PC-3 (cell line): ENCODE measurements at places on chromosomes 16 and 17. TPM values are rescaled to one million over a fixed set of nuclear protein-coding genes. Genes with fewer than 3 reads are reported as not detected.

The NLE1 gene
- total RNA-seq = 18.6 and 33.5 TPM in 2 replicates

DNA sequence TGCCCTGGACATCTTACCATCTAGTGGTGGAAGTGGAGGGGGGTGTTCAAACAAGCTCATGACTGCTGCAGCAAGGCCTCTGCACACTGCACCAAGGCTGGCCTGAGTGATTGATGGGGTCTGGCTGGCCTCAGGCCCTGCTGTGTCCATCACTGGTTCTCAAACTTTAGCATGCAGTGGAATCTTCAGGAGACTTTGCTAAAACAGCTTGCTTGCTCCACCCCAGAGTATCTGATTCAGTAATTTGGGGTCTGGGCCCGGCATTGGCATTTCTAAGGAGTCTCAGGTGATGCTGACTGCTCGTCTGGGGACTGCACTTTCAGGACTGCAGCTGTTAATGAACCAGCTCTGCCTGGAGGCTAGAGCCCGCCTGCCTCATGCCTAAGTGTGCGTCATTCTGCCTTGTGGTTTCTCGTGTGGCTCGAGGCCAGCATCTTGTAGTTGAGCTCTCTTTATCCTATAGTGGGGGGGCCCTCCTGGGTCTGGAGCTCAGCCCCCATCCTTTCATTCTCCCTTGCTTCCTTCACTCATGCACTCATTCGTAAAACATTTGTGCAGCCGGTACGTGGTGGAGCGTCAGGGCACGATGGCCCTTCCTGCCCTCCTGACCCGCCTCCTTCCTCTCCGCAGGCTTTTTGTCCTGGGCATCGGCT is 4.1 kb downstream of the MGAT5B start:
- DNase-seq = peak; percentile 98

The HCRT gene
- total RNA-seq = not detected in 2 replicates

- DNase-seq = no peak
These were observed 9.9 kb downstream of the CENPX start for GRCh38 chr17:82012640-82013295.

- DNase-seq = peak; percentile 66
These were observed 763 bp upstream of the ACTG1 start for GRCh38 chr17:81513372-81513752.

GRCh38 chr17:44820631-44821212 is 9.4 kb downstream of the GJC1 start:
- DNase-seq = peak; percentile 95

- no peak for DNase-seq
These were observed 120.6 kb downstream of the COPRS start for GRCh38 chr17:31738488-31738887.

The CCDC40 gene
- total RNA-seq = 5.3 and 7.5 TPM in 2 replicates

- DNase-seq = no peak
These were observed 127.7 kb upstream of the MAF start for GRCh38 chr16:79728048-79728922.

The TBC1D3D gene
- total RNA-seq = not detected in 2 replicates

The PRR35 gene
- not detected in 2 replicates for total RNA-seq

DNA sequence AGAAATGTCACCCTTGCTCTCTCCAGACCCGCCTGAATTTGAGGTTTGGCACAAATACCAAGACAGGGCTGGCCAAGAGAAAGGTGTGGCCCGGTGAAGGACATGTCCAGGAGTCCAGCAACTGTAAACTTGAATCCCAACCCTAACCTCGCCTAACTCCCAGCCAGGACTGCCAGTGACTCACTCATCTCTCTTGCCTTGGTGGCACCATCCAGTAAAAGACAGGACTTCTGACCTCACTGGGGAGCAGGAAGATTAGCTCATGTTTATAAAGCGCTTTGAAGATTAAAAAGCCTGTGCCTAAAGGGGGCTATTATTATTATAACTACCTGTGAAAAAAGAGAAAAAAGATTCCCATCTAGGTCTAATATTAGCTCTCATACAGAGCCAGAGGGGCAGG is 335.3 kb downstream of the SOX9 start:
- peak; percentile 82 for DNase-seq

DNA sequence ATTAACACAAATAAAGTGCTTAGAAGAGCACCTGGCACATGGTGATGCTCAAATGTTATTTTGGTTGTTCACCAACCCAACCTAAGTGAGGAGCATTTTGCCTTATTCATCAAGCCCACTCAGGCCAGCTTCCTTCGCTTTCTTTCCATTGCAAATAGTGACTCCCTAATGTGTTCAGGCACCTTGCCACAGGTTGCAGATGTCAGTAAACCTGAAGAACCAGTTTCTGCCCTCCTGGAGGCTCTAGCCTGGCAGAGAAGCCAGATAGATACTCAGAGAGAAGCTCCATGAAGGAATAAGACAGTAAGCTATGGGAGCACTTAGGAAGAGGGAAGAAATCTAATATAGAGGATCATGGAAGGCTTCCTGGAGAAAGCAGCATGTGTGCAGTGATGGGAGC is 23.9 kb downstream of the GPR139 start:
- peak; percentile 37 for DNase-seq

The GAST gene
- total RNA-seq = not detected in 2 replicates

DNA sequence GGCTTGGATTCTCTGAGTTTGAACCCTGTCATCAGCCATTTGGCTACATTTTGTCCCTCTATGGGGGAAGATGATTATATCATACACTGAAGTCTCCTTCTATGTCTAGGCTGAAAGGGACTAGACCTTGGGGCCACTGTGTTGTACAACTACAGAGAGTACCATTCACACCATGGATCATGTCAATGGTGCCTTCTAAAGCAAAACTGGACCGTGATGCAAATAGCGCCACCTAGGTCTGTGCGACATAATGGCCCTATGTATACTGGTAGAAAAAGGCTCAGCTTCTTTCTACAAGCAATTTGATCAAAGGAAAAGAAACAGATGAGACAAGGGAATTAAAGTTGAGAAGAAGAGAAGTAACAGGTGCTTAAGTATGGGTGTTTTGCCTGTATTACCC is 100.7 kb downstream of the LYRM1 start:
- peak; percentile 13 for DNase-seq

GRCh38 chr17:15092762-15093161 is 172.4 kb downstream of the PMP22 start:
- DNase-seq = peak; percentile 32

The SALL1 gene
- not detected in 2 replicates for total RNA-seq

The SLC35G6 gene
- not detected in 2 replicates for total RNA-seq

The CD300A gene
- not detected in 2 replicates for total RNA-seq
